ENCODE measurements at places on chromosomes 13 and 19.
A peak's percentile ranks its signal among the peaks of the same experiment; 100 is the strongest.

- DNase-seq = no peak
Observed at GRCh38 chr13:108281901-108282300, 12.4 kb downstream of the TNFSF13B start.

- no peak for DNase-seq
Observed at GRCh38 chr13:109626386-109627171, 159.8 kb downstream of the IRS2 start.

DNA sequence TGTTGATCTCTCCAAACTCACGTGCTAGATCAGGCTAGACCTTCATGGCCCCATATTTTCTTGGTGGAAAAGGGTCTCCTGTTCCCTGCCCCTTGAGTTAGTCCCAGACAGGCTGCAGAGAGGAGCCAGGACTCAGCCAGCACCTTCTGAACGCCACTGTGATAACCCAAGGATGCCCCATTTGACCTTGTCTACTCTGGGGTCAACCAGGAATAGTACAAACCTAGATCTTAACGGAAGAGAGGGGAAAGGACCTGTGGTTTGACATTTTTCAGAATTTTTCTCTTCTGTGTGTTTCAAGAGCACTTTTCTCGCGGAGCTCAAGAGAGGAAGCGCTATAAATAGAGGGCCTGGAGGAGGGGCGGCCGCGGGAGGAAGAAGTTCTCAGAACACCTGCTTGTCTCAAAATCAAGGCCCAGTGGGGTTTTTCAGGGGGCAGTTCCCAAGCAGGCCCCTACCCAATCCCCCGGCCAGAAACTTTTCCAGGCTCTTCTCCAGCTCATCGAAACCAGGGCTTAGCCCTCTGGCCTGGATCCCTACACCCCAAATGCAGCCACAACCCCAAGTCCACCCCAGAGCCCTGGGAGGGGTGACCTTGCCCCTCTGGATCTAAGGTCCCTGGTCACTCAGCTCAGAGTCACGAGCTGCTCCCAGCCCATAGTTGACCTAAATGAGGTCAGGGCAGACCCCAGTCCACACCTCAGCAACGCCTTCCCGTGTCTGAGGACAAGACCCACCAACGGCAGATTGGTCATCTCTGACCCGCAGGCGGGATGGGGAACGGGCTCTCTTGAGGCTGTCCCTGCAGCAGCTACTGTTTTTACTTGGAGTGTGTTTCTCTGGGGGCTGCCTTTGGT is 75.6 kb upstream of the TM9SF2 start:
- DNase-seq = peak; percentile 48

- DNase-seq = peak; percentile 61
Observed at GRCh38 chr19:45250832-45251451, at the start of gene MARK4. Gene MARK4 (plus strand): TSS chr19:45251271. CDS start chr19:45251589, 318 bp downstream.

GRCh38 chr13:76129305-76130000 is 493.3 kb downstream of the LMO7 start:
- DNase-seq = no peak
